ENCODE measurements at places on chromosomes 12 and 14. TPM values are rescaled to one million over a fixed set of nuclear protein-coding genes. Genes with fewer than 3 reads are reported as not detected.

- no peak for DNase-seq
Measured at GRCh38 chr14:51294951-51295525, 55.0 kb downstream of the TMX1 start.

- no peak for DNase-seq
Measured at GRCh38 chr12:109762673-109763191, 49.1 kb downstream of the FAM222A start.

GRCh38 chr14:73895939-73896338 is 9.3 kb downstream of the ZNF410 start:
- DNase-seq = no peak

Gene FAM181A
- total RNA-seq = not detected

- no peak for DNase-seq
Measured at GRCh38 chr12:96020314-96021003, 14.9 kb downstream of the LTA4H start.

Gene HSPB8
- not detected for total RNA-seq

Gene RTL1
- not detected for total RNA-seq

Gene DLK1
- 0.63 TPM for total RNA-seq

Gene DEPDC4
- total RNA-seq = 0.53 TPM

- DNase-seq = no peak
Measured at GRCh38 chr12:12008232-12008850, 62.4 kb upstream of the BCL2L14 start.

DNA sequence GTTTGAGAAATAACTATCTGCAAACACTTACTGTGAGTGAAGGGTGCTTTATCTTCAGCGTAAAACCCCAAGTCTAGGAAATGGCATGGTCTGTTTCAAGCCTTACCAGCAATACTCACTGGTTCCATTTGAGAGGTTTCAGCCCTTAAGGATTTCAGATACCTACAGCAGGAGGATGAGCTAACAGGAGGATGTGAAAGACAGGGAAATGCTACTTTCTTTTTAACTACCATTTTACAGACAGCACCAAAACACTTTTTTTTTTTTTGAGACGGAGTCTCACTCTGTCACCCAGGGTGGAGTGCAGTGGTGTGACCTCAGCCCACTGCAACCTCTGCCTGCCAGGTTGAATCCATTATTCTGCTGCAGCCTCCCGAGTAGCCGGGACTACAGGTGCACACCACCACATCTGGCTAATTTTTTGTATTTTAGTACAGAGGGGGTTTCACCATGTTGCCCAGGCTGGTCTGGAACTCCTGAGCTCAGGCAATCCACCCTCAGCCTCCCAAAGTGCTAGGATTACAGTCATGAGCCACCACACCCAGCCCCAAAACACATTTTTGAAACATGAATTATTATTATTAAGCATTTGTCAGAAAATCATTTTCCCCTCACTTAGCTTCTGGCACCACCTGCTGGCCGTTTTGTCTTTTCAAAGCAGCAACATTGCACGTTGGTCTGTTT is 4.6 kb downstream of the MTRFR start:
- DNase-seq = peak; percentile 72

- DNase-seq = no peak
Measured at GRCh38 chr14:75222208-75222701, 45.8 kb upstream of the TMED10 start.

DNA sequence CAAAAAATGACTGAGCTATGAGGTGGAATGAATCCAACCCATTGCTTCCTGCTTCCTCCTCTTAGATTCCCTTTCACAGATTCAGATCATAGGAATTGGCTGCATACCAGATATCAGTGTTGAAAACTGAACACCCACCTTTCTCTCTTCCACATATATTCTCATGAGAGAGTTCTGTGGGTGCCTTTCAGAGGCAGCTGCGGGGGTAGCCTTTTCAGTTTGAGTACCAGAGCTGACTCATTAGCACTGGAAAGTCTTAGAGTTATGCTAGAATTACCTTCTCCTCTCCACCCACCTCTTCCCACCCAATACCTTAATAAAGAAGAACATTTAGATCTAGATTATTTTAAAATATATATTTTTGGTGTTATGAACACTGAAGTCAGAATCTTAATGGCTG is 495.4 kb upstream of the SEL1L start:
- DNase-seq = no peak

Gene NANOG
- not detected for total RNA-seq
